Fibroblast of pulmonary artery (primary cell): ENCODE measurements at places on chromosomes 2 and 18.
A peak's percentile ranks its signal among the peaks of the same experiment; 100 is the strongest.

- DNase-seq, result no peak
These were observed 73.6 kb downstream of the SPHKAP start for GRCh38 chr2:228107846-228108245.

GRCh38 chr2:118065015-118065706 is 23.1 kb upstream of the INSIG2 start:
- no peak for DNase-seq

GRCh38 chr2:240439698-240440151 is 4.3 kb downstream of the GPC1 start:
- no peak for DNase-seq

DNA sequence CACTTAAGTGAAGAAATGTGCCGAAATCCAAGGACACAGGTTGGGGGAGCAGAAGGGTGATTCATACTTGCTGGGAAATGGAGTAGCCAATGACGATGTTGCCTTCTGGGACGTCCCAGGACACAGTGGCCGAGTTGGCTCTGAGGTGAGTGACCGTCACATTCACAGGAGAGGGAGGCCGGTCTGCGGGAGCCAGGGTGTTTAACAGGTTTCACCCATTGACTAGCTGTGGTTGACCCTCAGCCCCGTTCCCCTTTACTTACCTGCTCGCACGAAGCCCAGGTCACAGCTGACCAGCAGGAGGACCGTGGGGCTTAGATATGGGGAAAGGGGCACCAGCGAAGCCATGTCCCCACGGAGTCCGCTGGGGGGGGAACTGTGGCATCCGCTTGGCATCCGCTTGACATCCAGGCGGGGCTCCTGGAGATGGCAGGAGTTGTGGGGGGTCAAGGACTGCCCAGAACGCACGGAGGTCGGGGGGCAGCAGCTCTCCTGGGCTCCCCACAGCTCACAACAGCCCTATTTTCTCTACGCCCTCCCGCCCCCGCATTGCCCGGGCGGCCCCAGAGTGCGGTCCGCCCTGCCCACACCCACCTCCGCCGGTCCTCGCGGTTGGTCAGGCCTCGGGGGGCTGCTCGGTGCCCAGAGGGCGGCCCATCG is 586 bp downstream of the FNDC4 start:
- DNase-seq, result peak; percentile 72

DNA sequence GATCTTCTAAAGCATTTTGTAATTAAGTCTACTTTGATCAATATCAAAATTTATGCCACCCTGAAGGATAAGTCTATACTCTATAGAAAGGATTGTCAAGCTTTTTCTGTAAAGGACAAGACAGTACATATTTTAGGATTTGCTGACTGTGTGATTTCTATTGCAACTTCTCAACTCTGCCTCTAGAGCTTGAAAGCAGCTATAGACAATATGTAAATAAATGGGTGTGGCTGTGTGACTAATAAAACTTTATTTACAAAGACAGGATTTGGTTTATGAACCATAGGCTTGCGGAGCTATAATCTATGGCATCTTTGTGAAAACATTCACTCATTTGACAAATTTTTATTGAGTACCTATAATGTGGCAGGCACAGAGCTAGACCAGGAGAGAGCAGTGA is 18.4 kb downstream of the UPP2 start:
- no peak for DNase-seq

DNA sequence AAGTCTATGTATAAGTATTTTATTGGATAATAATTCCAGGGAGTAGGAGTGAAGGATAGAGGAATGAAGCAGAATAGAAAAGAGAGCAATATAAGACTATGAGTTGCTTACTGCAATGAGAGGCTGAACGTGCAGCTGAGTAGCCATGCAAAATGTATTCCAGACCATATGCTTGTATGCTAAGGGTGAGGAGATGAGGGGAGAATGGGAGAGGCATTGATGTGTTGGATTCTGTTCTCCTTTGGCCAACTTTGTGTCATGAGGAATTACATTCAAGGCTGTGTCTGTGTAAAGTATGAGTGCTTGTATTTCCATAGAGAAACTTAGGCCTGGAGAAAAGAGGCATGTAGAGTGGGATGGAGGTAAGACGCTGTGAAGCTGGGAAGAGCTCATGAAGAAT is 301.8 kb downstream of the ARL6IP6 start:
- no peak for DNase-seq

GRCh38 chr2:227106845-227107759 is 56.9 kb downstream of the COL4A4 start:
- DNase-seq, result peak; percentile 82

DNA sequence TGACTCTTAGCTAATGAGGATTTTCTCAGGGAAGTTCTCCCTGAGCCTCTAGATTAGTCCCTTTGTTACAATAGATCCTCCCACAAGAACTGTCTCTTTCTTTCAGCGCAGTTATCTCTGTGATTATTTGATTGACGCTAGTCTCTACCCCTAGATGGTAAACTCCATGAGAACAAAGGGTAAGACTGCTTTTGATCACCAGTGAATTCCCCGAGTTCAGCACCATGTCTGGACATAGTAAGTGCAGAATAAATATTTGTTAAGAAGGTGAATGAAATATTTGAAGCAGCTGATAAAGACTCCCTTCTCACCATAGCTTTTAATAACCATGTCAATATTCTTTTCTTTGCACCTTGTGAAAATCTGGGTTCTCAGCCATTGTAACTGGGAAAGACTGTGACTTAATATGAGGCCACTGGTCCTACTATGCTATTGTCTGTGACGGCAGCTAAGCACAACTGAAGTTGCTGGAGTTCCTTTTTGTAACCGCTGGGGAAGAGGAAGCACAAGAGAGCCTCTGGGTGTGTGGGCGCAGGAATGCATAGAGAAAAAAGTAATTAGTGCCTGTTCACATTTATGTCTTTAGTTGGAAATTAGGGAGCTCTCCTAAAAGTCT is 214.7 kb downstream of the TGIF1 start:
- no peak for DNase-seq

DNA sequence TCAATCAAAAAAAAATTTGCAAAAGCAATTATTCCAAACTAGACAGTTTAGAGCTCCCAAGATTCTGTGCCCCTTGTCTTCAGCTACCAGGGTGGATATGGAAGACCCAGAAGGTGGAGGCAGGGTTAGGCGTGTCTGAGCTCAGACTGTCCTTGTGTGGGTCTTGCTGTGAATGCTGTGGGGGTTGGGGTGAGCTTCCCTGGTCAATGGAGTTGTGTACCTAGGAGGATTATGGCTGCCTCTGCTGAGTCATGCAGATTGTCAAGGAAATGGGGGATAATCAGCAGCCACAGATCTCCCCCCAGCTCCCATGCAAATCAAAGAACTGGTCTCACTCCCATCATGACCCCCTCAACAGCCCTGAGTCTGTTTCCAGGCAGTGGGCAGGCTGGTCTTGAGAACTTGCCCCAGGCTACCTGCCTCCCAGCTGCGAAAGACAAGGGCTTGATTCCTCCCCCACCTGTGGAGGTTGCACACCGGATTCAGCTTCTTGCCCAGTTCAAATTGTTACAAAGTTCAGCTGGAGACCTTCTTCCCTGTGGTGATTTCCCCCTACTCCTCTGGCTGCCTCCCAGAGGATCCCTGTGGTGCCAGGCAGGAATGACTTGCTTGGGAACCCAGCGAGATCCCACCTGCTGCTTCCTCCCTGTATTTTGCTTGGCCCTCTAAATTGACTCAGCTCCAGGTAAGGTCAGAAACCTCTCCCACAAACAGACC is 77.0 kb downstream of the RAD51AP2 start:
- DNase-seq, result no peak

- DNase-seq, result peak; percentile 25
These were observed 395.8 kb downstream of the PID1 start for GRCh38 chr2:228875152-228875900.

GRCh38 chr18:35502052-35502451 is 4.3 kb upstream of the INO80C start:
- DNase-seq, result no peak

GRCh38 chr2:129888461-129888860 is 91.0 kb upstream of the RAB6C start:
- DNase-seq, result no peak

DNA sequence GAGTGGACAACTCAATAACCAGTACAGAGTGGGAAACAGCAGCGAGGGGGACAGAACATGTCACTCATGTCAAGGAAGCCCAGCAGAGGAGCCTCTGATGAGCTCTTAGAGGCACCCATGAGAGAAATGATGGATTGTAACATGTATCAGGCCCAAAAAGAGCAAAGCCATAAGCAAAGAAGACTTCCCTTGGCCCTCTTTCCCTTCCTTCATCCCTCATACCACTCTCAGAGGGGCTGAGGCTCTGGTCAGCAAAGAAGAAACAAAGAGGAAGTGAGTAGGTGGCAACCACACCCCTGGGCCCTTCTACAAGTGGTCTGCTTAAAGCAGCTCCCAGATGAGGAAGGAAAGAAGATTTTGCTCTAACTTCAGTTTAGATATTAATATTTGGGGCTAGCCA is 112.8 kb downstream of the CDC42EP3 start:
- DNase-seq, result no peak

GRCh38 chr2:133886735-133887675 is 318.7 kb upstream of the NCKAP5 start:
- DNase-seq, result peak; percentile 67

DNA sequence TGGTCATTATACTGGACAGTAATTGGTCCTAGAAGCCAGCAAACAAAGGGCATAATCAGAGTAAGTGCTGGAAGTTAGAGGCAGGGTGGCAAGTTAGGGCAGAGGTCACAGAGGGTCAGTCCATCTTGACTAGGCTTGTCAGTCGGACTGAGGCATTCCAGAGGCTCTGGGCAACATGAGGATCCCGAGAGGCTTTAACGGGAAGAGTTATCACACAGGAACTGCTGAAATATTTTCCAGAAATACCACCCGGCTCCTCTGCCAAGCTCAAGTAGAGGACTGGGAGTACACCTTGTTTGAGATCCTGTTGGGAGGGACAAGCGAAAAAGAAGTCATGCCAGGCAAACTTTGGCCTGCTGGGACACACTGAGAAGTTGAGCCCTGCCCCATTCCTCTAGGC is 13.7 kb downstream of the C2orf81 start:
- DNase-seq, result no peak

DNA sequence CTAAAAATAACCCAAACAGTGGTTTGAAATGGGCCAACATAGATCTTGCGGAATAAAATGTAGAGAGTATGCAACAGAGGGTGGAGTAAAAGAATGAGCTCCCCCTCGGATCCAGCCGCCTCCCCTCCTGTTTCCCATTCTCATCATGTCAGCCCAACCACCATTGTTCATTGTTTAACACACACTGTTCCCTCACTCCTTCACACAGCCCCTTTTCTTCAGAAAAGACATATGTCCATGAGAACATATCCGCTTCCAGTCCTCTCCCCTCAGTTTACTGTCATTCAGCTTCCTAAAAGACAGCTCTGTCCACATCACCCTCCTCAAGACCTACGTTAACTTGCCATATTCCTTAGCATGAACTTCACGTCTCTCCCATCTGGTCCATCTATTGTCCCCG is 62.9 kb upstream of the SERTAD2 start:
- DNase-seq, result no peak

DNA sequence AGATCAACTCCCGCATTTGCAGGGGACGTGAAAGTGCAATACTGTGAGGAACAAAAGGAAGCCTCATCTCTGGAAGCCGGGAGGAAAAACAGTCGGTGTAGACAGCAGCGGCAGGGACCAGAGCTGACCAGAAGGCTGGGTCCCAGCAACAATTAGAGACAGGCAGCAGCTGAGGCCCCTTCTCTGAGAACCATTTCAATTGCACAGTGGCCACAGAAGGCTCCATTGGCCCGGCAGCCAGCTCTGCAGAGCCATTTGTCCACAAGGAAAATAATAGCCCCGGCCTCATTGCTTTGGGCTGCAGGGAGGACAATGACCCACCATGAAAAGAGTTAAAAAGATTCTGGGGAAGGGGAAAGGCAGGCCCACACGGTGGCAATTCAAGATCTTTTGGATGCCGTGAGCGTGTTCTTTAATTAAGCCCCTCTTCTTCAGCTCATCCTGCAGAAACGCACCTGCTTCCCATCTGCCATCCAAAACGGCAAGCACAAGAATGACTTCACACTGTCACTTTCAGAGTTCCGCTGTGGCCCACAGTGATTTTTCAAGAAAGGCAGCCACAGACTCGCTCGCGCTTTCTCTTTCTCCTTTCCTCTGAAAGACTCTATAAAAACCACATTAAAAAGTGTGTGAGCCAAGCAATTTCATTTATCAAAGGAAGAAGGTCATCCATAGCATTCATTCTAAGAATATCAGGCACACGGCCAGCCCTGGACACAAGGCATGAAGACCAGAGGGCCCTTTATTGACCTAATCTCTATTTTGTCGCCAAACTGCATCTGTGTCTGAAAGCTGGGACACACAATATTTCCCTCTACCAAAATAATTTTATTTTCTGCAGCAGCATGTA is 293.6 kb downstream of the SOX11 start:
- no peak for DNase-seq

GRCh38 chr2:2942225-2942624 is 435.4 kb downstream of the EIPR1 start:
- DNase-seq, result no peak

DNA sequence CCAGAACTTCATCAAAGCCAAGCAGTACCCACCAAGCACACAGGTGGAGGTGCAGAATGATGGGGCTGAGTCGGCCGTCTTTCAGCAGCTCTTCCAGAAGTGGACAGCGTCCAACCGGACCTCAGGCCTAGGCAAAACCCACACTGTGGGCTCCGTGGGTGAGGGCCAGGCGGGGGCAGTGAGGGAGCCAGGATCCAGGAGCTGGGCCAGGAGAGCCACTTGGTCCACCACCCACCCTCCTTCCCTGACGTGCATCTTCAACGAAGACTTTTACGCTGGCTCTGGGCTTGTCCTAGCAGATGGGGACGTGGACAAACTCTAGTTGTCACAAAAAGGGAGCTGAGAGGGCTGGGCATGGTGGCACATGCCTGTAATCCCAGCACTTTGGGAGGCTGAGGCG is 11.8 kb downstream of the VIL1 start:
- DNase-seq, result no peak
